ENCODE measurements at places on chromosomes 16 and 17. TPM values are rescaled to one million over a fixed set of nuclear protein-coding genes. Genes with fewer than 3 reads are reported as not detected.

Gene KRT12
- not detected for total RNA-seq

Gene CDRT15
- not detected for total RNA-seq

Gene CCL13
- 3.7 TPM for total RNA-seq

Gene MYOCD
- 0.52 TPM for total RNA-seq

Gene TP53TG3D
- total RNA-seq, result 1.0 TPM

Gene FA2H
- total RNA-seq, result not detected

Gene KRTAP4-4
- not detected for total RNA-seq

Gene NPTX1
- total RNA-seq, result 1.0 TPM

Gene RAB26
- total RNA-seq, result not detected

Gene RAMP2
- total RNA-seq, result 16.2 TPM

Gene ZNF213
- total RNA-seq, result 4.2 TPM

Gene MYO15A
- 0.52 TPM for total RNA-seq

Gene CCDC40
- 1.0 TPM for total RNA-seq

Gene CCL1
- total RNA-seq, result not detected

Gene NUPR1
- total RNA-seq, result 3.7 TPM

Gene DNAAF1
- total RNA-seq, result not detected

Gene GAS2L2
- not detected for total RNA-seq

Gene KCNG4
- not detected for total RNA-seq

Gene ITGB4
- total RNA-seq, result 3.1 TPM
